ENCODE measurements at places on chromosomes 13 and 19.

DNA sequence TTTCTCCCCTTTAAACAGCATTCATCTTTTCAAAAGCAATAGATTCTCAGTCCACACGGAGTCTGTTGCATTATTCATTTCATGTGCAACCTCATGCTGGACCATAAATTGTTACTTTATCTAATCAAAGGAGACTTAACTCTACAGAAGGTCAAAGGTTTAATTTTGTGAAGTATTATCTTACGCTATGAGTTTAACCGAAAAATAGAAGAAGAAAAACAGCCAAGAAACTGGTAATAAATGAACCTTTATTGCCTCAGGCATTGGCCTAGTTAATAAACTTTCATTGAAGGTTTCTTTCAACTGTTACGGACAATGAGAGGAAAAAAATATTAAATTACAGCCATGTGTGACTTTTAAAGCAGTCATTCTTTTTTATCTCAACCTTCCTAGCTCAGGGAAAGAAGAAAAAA lies 223.6 kb downstream of the DACH1 start:
- DNase-seq = peak; percentile 58

- peak; percentile 32 for DNase-seq
These were observed 32.2 kb downstream of the GP6 start for GRCh38 chr19:55005684-55006488.

DNA sequence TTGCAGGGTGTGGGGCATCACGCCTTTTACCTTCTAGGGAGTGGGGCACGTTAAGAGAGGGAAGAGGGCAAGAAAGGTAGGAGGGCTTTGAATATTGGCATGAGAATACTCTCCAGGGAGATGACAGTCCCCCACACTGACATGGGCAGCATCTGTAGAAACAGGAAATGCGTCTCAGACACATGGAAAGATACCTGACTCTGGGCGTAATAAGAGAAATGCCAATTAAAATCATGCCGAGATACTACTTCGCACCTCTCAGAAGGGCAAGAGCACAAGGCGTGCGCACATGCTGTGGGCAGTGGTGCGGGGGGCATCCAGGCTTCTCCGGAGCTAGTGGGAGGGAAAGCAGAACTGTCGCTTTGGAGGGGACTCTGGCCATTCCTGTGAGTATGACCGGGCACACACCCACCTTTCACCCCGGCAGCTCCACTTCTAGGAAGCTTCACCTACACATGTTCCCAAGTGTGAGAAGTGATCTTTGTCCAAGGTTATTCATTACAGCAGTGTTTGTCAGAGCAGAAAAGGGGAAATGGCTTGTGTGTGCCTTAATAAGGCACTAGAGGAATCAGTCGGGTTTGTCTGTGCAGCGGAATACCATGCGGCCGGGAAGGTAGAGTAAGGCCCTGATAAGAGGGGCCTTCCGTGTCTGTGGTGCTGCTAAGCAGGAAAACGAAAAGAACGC lies 99.5 kb downstream of the SIPA1L3 start:
- DNase-seq = no peak

DNA sequence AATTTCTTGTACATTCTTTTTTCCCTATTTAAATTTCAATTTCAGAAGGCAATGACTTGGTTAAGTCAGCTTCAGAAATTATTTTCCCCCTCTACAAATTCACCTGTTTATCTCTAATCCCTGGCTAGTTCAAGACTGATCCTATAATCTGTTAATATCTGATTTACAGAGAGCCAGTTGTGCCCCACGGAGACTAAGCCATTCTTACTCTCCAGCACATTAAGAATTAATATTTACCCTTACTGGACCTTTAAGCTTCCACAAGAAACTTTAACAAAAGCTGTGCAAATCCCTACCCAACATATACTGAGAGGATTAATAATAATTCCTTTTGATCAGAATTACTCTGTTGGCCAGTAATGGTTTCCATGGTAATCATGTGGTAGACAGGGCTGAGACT lies 786.2 kb downstream of the PCDH9 start:
- no peak for DNase-seq

DNA sequence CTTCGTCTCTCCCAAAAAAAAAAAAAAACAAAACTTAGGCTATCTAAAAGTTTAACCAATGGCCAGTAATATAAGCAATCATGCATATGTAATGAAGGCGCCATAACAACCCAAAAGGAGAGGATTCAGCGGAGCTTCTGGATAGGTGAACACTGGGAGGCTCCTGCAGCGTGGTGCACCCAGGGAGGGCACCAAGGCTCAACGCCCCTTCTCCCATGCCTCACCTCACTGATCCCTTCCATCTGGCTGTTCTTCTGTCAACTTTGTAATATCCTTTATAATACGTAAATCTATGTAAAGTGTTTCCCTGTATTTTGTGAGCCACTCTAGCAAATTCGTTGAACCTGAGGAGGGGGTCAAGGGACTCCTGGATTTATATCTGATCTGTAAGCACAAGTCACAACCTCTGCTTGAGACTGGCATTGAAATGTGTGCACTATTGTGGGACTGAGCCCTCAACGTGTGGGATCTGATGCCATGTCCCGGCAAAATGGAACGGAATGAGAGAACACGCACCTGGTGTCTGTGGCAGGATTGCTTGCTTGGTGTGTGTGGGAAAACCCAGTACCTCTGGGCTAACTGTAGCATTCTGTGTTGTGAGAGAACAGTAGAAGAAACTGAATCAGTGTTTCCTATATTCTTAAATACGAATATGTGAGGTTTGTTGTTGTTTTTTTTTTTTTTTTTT lies 521 bp upstream of the ZNF665 start:
- DNase-seq = no peak

- DNase-seq = peak; percentile 88
These were observed 46.4 kb downstream of the CELF5 start for GRCh38 chr19:3270902-3271301.

DNA sequence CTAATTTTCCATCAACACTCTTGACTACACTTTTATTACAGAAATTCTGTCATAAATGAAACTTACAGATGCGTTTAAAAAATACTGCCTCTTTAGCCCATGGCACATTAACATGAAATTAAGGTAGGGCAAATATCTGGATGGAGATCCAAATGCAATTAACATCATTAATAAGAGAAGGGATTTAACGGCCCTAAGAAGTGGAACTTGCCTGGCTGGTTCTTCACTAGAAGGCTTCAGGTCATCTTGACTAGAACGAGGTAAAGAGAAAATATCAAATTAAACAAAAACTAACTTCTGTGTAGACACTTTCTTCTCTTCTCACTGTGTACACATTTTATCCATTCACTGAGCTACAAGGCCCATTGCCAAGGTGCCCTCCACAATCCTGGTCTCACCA lies 1093.4 kb downstream of the EFNB2 start:
- DNase-seq = no peak

DNA sequence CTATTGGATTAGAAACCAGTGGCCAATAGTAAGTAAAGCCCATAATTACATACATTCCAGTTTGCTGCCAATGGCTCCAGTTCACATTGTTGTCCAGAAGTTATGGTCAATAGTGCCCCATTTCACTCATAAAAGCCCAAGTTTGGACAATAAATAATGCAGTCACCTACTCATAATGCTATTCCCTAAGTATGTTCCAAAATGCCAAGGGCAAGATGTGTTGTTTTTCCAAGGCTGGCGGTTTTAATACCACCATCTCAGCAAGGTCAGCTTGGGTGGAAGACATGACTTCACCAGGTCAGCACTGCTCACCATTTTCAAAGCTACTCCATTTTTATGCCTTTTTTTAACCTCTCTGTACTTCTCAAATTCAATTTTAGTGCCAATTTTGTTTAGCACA lies 32.7 kb downstream of the KCTD12 start:
- DNase-seq = no peak

DNA sequence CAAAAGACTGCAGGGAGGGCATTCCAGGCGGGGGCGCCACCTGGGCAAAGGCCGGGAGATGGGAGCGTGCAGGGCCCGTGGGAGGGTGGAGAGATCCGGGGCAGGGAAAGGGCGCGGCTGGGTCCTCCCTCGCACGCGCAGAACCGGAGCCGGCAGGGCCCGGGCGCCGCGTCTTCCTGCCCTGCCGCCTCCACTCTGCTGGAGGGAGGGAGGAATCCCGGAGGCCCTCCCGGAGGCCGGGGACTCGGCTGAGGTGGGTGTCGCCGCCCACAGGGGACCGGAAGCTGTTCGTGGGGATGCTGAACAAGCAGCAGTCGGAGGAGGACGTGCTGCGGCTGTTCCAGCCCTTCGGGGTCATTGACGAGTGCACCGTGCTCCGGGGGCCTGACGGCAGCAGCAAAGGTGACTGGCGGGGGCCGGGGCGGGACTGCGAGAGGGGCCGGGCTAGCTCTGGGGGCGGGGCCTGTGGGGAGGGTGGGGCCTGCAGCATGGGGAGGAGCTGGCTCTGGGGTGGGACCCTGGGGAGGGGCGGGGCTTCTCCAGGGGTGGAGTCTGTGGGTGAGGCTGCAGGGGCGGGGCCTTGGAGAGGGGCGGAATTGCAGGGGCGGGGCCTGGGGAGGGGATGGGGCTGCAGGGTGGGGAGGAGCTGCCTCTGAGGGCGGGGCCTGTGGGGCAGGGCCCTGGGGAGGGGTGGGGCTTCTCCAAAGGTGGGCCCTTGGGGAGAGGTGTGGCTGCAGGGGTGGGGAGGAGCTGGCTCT lies 51.3 kb downstream of the CELF5 start:
- DNase-seq = peak; percentile 58

GRCh38 chr13:47281991-47282390 lies 385.1 kb upstream of the HTR2A start:
- DNase-seq = no peak

DNA sequence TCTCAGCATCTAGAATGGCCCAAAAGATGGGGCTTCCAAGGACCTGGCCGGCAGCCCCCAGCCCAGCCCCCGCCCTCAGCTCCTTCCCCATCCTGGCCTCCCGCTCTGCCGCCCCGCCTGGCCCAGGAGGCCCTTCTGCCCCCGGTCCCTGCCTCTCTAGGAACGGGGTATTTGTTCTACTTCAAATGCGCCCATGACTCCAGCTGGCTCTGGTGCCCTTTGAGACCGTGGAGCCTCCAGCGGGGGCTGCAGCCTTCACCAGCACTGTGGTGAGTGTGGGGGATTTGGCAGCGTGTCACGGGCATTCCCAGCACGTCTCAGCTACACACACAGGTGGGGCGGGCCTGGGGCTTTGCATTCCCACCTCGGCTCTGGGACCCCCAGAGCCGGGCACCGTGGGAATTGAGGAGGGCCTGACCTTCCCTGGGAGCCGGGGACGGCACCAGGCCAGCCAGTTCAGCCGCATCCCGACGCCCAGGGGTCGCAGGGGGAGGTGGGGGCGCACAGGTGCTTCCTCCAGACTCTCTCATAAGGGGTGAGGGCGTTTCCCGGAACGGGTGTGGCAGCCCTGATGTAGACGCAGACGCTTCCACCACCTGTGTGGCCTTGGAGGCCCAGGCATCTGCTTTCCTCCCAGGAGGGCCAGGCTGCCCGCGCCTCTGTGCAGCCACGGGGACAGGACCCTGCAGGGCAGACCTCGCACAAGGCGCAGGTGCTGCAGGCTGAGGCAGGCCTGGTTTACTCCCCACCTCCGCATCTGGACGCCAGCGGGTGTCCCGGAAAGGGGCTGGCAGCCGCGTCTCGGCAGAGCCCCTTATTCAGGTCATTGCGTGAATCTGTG lies 947 bp downstream of the ATP4B start:
- no peak for DNase-seq

Measured in SK-N-DZ (cell line).